Right renal pelvis (tissue), 4 donors: ENCODE measurements at places on chromosomes 1 and 21. TPM values are rescaled to one million over a fixed set of nuclear protein-coding genes. Genes with fewer than 3 reads are reported as not detected.

The RIMKLA gene
- polyA plus RNA-seq, result 0.34 TPM

The NTNG1 gene
- 31.0 TPM for polyA plus RNA-seq

The RNF186 gene
- polyA plus RNA-seq, result 0.37 TPM

The MCOLN2 gene
- polyA plus RNA-seq, result 0.67 TPM

The RAB3B gene
- 5.7 TPM for polyA plus RNA-seq

The WNT3A gene
- 0.22 TPM for polyA plus RNA-seq

The TDRD10 gene
- 1.5 TPM for polyA plus RNA-seq

The BNIPL gene
- polyA plus RNA-seq, result 1.4 TPM

The KCNQ4 gene
- polyA plus RNA-seq, result 2.1 TPM

The S100B gene
- 5.6 TPM for polyA plus RNA-seq

The ITLN2 gene
- 0.06 TPM for polyA plus RNA-seq
